ENCODE measurements at places on chromosomes 1 and 21. TPM values are rescaled to one million over a fixed set of nuclear protein-coding genes. Genes with fewer than 3 reads are reported as not detected.

The FLG2 gene
- not detected for total RNA-seq

The AHCTF1 gene
- 21.1 TPM for total RNA-seq

The SSR2 gene
- total RNA-seq = 79.9 TPM

The CD5L gene
- total RNA-seq = 2.5 TPM

The CCDC185 gene
- total RNA-seq = not detected

The FAM72C gene
- 0.14 TPM for total RNA-seq

The NENF gene
- total RNA-seq = 119 TPM
